Ammon's horn (tissue), 1 donor: ENCODE measurements at places on chromosomes 7 and 10.

DNA sequence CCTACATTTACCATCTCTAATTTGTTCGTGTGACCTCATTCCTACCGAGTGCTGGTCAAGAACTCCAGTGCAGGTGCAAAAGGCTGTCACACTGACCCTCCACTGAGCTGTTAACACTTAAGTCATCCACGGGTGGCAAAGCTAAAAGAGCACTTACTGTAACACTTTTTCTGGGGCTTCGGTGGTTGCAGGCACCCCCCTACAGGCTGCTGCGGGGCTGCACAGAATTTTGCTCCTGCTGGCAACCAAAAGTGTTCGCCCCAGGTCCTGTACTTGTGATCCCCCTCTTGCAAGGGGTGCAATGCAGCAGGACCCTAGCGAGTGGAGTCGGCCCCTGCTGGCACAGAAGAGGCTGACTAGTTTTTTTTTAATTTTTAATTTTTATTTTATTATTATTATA is 298.9 kb upstream of the CNTNAP2 start:
- no peak for DNase-seq

DNA sequence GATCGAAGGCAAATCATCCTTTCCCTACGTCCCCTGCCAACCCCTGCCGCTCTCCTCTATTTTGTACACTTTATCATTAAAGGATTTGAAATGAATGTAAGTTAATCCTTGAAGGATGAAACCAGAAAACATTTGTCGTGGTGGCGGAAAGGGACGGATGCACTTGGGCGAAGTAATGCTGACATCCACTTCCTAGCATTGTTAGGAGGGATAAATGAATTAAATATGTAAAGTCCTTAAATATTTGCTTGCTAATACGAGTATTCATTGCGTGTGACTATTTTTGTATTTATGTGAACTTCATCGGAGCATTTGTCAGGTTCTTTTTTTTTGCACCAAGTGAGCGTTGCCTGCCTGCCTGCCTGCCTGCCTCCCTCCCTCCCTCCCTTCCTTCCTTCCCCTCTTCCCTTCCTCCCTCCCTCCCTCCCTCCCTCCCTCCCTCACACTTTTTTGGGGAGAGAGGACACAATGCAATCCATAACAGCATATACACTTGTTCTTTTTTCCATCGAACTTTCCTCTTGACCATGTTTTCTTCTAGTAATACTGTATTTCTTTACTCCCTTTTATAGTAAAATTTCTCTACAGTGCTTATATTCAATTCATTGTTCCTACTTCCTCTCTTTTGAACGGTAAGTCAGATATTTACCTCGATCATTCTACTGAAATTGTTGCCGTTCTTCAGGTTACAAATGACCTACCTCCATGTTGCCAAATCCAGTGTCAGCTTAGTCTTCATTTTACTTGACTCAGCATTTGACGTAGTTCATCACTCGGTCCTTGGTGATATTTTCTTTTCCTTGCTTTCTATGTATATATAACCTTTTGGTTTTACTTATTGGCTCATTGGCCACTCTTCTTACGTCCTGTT is 831 bp downstream of the CCDC7 start:
- DNase-seq: peak; percentile 24

- DNase-seq: no peak
Measured at GRCh38 chr10:107614939-107615685, 450.6 kb upstream of the SORCS1 start.

- DNase-seq: no peak
Measured at GRCh38 chr7:25613912-25614311, 385.6 kb upstream of the NPVF start.

- DNase-seq: no peak
Measured at GRCh38 chr10:65550761-65551160, 1375.1 kb upstream of the LRRTM3 start.

DNA sequence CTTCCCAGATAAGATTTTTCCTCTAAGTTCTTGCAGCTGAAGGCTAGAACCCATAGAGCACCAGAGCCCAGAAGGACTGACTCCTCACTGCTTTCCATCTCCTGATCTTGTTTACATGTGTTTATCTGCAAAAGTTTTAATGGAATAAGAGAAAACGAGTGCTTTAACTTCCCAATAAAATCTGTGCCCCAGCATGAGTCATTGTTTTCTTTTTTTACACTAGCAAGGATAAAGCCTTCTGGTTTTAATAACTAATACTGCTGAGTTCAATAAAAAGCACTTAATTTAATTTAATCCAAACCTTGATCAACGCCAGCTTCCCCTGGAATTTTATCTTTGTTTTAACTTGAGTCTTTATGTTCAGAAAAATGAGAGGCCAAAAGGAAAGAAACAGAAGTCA is 227.6 kb downstream of the HPSE2 start:
- DNase-seq: no peak

DNA sequence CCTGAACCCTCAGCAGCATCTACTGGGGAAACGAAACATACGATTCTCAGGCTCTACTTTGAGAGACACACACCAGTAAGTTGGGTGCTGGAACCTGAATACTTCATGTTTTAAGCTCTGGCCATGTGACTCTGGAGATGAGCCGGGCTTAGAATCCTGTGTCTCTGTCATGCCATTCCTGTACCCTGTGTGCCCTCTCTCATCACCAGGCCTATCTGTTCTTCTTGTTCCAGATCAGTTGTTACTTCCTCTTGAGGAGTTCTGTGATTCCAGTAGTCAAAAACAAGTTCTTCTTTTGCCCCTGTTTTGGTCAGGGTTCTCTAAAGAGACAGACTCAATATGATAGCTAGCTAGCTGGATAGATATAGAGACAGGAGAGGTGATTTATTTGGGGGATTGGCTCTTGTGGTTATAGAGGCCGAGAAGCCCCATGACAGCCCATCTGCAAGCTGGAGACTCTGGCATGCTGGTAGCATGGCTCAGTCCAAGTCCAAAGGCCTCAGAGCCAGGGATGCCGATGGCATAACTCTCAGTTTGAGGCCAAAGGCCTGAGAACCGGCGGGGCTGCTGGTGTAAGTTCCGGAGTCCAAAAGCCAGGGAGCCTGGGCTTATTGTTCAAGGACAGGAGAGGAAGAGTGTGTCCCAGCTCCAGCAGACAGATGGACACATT is 54.3 kb downstream of the CHN2 start:
- DNase-seq: peak; percentile 40

GRCh38 chr7:70016044-70016770 is 417.9 kb downstream of the AUTS2 start:
- DNase-seq: no peak

DNA sequence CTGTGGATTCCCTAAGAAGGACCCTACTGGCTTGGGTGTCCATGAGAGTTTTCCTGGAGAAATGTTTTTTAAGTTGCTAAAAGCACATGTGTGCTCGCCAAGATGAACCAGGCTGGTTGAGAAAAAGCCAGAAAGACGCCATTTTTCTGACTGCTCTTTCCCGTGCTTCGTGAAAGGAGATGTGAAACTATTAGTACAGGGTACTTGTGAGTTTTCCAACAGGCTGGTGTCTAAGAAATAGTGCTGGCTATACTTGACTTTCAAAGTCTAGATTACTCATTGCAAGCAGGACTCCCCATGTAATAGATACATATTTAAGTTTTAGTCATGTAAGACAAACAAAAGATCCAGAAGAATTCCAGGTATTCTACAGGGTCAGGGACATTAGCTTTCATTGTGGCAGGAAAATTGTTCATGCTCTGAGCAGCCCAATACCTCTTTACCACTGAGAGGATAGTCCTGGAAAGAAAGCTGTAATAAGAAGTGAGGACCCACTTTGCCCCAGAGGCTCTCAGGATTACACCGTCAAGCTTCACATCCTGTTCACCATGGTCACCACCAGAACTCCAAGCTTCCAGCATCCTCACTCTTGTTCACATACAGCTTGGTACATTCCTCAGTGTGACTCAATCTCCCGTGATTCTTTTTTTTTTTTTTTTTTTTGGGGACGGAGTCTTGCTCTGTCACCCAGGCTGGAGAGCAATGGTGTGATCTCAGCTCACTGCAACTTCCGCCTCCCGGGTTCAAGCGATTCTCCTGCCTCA is 43.8 kb upstream of the ICA1 start:
- no peak for DNase-seq

GRCh38 chr10:65201491-65201890 is 1680.3 kb downstream of the REEP3 start:
- no peak for DNase-seq

DNA sequence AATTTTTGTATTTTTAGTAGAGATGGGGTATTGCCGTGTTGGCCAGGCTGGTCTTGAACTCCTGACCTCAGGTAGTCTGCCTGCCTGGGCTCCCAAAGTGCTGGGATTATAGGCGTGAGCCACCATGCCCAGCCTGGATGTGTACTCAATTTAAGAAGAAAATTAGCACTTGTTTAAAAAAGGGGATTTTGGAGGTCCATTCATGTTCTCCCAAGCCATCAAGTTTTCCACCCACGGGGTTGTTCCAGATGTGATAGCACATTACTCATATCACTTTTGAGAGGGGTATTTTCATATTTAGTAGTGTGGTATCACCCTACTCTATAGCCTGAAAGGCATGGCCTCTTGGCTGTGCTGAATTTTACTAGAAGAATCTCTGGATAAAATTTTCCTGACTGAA is 10.5 kb upstream of the SLC26A3 start:
- DNase-seq: no peak

DNA sequence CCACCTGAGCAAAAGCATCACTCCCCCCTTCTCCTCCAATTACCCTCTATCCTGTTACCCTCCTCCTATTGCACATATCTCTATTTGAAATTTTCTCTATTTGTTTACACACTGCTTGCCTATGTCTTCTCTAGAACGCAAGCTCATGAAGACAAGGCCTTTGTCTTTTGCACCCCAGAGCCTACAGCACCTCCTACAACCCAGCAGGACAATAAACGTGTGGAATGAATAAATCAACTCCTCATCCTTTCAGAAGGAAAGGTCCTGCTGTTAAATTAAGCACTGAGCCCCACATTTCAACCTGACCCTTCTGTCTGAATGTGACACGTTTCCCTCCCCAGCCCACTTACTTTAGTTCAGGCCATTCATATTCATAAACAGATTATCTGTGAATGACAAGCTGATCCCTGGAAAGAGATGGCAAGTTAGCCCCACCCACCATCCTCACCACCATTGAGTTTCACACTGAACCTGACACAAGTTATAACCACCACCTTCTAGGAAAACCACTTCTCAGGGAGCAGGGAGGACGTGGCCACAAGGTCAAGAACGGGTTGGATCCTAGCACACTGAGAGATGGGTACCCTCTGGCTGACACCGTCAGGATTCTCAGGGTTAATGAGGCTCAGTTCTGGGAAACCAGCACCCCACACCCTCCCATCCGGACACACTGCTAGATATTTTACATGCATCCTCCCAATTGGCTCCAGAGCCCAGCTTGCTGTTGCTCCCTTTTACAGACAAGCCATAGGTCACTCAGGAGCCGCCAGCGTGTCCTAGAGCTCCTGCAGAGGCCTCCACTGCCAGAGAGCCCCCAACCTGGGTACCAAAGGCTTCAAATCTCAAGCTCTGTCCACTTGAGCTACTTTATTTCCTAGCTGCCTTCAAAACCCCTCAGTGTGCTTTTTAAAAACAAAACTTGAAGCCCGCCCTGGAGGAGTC is 934 bp downstream of the PRTFDC1 start:
- DNase-seq: peak; percentile 65

- no peak for DNase-seq
Measured at GRCh38 chr10:129494176-129494575, 27.1 kb downstream of the MGMT start.

GRCh38 chr10:47247148-47248059 is 52.6 kb upstream of the GDF10 start:
- no peak for DNase-seq

GRCh38 chr7:2897023-2897422 is 52.9 kb upstream of the GNA12 start:
- no peak for DNase-seq

- DNase-seq: no peak
Measured at GRCh38 chr7:43211286-43211685, 98.8 kb downstream of the HECW1 start.

- no peak for DNase-seq
Measured at GRCh38 chr7:469563-469961, 50.1 kb downstream of the PDGFA start.

- peak; percentile 18 for DNase-seq
Measured at GRCh38 chr10:99880080-99880835, 97.8 kb downstream of the ABCC2 start.

- DNase-seq: no peak
Measured at GRCh38 chr10:62130948-62131347, 137.7 kb downstream of the RTKN2 start.

- DNase-seq: no peak
Measured at GRCh38 chr7:155835446-155836215, 23.4 kb upstream of the SHH start.

- no peak for DNase-seq
Measured at GRCh38 chr10:11284291-11285085, 266.8 kb downstream of the CELF2 start.

DNA sequence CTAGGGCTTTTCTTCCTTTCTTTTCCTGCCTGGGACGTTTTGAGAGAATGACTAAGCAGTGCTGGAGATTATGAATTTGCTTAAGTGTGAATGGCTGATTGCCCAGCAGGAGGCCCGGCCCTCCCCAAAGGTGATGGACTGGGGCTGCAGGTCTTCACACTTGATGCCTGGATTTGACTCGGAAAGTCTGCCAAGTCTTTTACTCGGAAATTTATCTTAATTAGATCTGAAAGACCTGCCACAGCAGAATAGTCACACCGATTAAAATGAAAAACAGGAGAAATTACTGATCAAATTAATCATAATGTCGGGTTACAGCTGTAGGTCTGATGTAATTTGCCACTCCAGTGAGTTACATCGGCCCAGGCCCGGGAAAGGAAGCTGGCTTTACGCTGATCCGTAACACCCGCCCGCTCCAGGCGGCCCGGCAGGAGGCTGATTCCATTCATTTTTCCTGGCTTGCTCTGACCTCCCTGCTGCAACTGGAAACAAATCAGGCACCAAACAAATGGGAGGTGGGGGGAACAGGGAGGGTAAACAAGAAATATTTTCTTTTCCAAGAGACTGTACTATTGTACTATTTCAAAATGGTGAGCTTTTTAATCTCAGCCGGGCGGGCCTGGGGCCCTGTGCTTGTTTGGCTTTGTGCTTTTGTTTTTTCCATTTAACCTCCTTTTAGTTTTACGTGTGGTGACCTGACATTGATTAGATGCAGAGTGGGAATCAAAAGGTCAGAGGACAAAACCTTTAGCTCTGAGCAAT is 212.4 kb upstream of the YAE1 start:
- peak; percentile 15 for DNase-seq

DNA sequence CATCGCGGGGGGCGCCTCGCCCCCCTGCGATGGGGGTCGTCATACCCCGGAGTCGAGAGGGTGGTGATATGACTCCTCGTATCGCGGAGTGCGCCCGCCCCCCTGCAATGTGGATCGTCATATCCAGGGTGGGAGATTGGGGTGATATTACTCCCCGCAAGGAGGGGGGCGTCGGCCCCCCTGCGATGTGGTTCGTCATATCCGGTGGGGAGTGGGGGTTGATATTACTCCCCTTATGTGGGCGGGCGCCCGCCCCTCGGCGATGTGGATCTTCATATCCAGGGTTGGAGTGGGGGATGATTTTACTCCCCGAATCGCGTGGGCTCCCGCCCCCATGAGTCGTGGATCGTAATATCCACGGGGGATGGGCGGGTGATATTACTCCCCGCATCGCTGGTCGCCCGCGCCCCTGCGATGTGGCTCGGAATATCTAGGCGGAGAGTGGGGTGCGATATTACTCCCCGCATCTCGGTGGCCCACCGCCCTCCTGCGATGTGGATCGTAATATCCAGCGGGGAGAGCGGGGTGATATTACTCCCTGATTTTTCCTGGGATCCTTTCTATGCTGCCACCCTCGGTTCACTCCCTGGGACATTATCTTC is 36.9 kb downstream of the MEIG1 start:
- no peak for DNase-seq
